Neural progenitor cell (in vitro differentiated cells): ENCODE measurements at places on chromosomes 11 and 22. TPM values are rescaled to one million over a fixed set of nuclear protein-coding genes. Genes with fewer than 3 reads are reported as not detected.

LAYN gene
- total RNA-seq: 0.26 and 0.37 TPM in 2 replicates

PGA5 gene
- total RNA-seq: 0.19 TPM in 1 of 2 replicates, not detected in the other

PLAAT4 gene
- not detected in 2 replicates for total RNA-seq

LRRC32 gene
- 0.21 and 1.1 TPM in 2 replicates for total RNA-seq

CHEK2 gene
- 48.7 and 94.4 TPM in 2 replicates for total RNA-seq

MPZL3 gene
- 1.1 and 5.7 TPM in 2 replicates for total RNA-seq

OR8A1 gene
- total RNA-seq: not detected in 2 replicates

DEFB131B gene
- not detected in 2 replicates for total RNA-seq
